ENCODE measurements at places on chromosomes 12 and 14.

GRCh38 chr12:117402363-117402762, 40.9 kb upstream of the NOS1 start:
- DNase-seq: no peak

- DNase-seq: no peak
Measured at GRCh38 chr14:94884616-94885230, 114.8 kb upstream of the GSC start.

DNA sequence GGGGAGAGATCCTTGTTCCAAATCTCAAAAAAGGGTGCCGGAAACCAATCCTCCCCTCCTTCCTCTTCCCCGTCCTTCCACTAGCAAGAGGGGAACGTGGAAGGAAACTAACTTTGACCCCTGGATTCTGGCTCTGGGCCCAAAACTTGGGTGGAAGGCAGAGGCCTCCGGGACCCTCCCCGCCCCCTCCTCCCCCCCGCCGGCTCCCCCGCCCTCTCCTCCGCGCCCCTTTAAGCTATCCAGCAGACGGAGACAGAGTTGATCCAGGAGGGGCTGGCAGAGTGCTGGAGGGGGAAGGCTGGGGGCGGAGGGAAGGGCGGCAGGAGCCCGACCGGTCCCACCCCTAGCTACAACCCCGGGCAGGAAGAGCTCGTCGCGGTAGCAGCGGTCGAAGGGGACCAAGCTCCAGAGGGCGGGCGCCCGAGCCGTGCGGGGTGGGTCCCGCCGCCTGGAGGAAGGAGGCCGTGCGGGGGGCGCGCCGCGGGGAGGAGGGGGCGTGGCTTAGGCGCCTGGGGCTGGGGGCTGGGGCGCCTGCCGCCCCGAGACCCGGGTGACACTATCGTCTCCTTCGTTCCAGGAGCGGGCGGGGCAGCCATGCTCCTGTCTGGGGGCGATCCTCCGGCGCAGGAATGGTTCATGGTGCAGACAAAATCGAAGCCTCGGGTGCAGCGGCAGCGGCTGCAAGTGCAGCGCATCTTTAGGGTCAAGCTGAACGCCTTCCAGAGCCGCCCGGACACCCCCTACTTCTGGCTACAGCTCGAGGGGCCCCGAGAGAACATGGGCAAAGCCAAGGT, at the start of gene NYNRIN:
Gene NYNRIN, plus strand, starts transcription at position 351 of the 794 bp plus-strand sequence. Its CDS starts 244 bp downstream, at position 595.
- DNase-seq: no peak

DNA sequence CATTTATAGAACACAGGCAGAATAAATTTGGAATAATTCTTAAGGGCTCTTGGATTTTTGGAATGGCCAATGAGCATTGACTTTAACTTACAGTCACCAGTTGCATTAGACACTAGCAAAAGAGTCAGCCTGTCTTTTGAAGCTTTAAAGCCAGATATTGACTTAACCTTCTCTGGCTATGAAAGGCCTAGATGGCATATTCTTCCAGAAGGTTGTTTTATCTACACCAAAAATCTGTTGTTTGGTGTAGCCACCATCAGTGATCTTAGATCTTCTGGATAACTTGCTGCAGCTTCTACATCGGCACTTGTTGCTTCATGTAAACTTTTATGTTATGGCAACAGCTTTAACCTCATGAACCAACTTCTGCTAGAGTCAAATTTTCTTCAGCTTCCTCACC, 10.4 kb downstream of the PCNX1 start:
- no peak for DNase-seq

- DNase-seq: no peak
Measured at GRCh38 chr12:127819056-127819455, 447.9 kb upstream of the TMEM132C start.

GRCh38 chr12:79301181-79301580, 389.6 kb downstream of the PAWR start:
- DNase-seq: no peak

DNA sequence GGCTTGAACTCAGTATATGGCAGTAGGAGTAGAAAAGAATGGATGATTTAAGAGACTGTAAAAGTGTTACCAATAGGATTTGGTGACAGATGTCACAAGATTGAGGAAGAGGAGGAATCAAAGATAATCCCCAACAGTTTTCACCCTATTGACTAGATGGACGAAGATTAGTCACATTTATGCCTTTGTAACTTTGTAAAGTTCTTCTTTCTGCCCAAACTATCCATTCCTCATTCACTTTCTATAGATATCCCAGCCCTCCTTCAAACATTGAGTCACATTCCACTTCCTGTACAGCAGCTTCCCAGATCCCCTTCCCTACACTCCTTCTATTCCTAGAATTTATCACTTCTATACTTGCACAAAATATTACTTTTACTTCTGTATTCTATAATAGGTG, 207.9 kb downstream of the BTG1 start:
- no peak for DNase-seq

- no peak for DNase-seq
Measured at GRCh38 chr12:110670161-110670701, 18.7 kb downstream of the HVCN1 start.

DNA sequence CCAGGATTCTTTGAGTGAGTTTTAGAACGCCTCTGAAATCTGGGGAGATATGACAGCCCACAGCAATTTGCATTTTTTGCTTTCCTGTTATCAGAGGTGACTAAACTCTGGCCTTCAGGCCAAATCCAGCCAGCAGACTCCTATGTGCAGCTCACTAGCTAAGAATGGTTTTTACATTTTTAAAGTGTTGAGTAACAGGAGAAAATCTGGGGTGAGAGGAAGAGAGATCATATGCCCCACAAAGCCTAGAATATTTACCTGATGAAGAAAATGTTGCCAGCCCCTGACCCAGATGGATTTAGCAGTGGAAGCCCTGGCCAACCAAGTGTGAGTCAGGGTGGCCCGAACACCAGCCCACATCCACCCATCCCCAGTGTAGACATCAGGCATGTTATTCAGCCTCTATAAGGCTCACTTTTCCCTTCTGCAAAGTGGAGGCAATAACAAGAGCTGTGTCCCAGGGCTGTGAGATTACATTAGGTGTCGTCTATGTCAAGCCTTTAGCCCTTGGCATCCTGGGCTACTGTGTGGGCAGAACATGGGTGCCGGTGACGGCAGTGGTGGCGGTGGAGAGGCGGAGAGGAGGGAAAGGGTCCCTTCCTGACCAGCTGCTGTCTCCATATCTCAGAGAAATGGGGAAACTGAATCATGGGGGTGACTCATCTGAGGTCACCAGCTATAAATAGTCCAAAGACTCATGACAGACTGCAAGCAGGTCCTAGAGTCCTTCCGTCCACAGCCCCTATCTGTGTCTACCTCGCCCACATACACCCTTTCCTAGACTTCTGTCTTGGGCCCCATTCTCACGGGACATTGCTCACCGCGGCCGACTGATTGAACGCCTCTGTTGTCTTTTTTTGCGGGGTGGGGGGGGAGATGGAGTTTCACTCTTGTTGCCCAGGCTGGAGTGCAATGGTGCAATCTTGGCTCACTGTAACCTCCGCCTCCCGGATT, 32.6 kb upstream of the CD9 start:
- DNase-seq: no peak

GRCh38 chr12:31406345-31406744, 80.4 kb upstream of the SINHCAF start:
- DNase-seq: no peak

DNA sequence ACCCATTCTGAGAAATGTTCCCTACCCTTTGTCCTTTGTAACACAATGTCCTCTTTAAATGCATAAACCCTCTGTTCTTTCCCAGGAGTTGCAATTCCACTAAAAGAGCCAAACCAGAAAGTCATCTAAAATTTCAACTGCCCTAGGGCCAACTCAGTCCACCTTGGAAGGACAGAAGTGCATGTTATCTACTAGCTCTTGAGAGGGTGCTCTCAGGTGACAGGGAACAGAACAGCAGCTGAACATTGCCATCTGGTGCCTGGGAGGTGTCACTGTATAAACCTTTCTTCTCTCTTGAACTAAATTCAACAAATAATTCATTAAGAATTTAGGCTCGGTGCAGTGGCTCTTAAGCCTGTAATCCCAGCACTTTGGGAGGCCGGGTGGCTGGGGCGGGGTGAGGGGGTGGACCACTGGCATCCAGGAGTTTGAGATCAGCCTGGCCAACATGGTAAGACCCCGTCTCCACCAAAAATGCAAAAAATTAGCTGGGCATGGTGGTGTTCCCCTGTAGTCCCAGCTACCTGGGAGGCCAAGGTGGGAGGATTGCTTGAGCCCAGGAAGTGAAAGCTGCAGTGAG, 10.3 kb upstream of the FERMT2 start:
- DNase-seq: peak; percentile 17

DNA sequence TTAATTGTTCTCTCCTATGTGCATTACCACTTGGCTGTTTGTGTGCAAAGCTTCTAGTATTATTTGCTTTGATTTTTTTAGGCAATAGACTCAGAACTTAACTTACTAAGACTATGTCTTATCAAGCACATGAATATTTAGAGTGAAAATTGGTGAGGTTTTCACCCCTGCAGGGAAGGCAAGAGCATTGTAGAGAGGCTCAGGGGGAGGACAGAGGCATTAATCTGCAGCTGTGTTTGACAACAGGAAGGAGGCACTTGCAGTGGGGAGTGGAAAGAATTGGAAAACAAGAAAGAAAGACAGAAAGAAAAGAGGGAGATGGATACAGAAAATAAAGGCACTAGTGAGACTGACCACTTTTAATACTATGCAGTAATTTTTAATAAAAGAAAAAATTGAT, 431.6 kb downstream of the PDZRN4 start:
- DNase-seq: no peak

- DNase-seq: no peak
Measured at GRCh38 chr12:103561174-103561573, 25.9 kb upstream of the STAB2 start.
